ENCODE measurements at places on chromosomes 11 and 22.

GRCh38 chr11:86977441-86978050 is 22.4 kb upstream of the FZD4 start:
- no peak for DNase-seq

- DNase-seq = no peak
Measured at GRCh38 chr11:33227578-33228261, 29.5 kb upstream of the HIPK3 start.

GRCh38 chr11:99911116-99911515 is 776.0 kb upstream of the ARHGAP42 start:
- no peak for DNase-seq

GRCh38 chr11:47411884-47412746 is 3.7 kb downstream of the SLC39A13 start:
- peak; percentile 67 for DNase-seq
